ENCODE measurements at places on chromosomes 2 and 18.

- no peak for DNase-seq
These were observed 92.5 kb downstream of the KCNF1 start for GRCh38 chr2:11004199-11004598.

- no peak for DNase-seq
These were observed 113.9 kb downstream of the MYO1B start for GRCh38 chr2:191359133-191359532.

DNA sequence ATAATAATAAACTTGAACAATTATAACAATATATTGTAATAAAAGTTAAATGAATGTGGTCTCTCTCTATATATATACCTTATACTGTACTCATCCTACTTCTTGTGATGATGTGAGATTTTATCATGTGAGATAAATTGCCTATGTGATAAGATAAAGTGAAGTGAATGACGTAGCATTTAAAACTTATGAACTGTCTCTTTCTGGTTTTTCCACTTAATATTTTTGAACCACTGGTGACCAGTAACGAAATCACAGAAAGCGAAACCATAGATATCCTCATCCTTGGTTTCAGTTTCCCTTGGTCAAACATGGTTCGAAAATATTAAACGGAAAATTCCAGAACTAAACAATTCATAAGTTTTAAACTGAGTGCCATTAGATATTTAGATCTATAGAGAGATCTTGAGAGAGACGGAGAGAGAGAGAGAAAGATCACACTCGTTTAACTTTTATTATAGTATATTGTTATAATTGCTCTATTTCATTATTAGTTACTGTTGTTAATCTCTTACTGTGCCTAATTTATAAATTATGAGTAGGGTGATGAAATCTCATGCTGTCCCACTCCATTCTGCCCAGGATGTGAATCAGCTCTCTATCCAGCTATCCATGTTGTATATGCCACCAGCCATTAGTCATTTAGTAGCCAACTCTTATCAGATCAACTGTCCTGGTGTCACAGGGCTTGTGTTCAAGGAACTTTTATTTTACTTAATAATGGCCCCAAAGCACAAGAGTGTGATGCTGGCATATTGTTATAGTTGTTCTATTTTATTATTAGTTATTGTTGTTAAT, 156.8 kb downstream of the THADA start:
- no peak for DNase-seq

- DNase-seq = no peak
These were observed 36.1 kb upstream of the ZNF532 start for GRCh38 chr18:58828399-58829121.

DNA sequence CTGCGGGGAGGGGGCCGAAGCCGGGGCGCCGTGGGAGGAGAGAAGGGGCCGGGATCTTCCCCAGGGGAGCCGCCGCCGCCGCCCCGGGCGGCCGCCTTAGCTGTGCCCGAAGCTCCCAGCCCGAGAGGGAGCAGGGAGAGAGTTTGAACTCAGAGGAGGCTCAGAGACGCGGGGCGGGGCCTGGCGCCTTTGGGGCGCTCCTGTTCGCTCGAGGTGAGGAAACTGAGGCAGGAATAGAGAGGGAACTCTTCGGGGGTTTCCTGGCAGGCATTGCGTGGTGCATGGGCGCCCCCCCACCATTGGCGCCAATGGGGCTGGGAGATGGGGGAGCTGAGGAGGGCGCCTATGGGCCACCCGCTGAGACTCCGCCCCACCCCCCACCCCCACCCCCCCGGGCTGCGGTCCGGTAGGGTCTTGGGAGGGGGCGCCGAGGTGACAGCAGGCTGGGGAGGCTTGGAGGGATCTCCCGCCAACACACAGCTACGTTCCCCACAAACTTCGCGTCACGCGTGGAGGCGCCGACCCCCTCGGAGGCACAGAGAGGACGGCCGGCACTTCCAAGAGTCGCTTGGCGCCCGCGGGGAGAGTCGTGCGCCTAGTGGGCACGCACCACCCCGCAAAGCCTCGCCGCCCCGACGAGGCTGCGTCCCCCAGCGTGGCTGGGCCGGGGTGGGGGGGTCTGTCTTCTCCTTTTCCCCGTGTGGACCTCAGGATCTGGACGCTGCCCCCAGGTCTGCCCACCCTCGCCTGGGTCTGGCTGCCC, 680 bp downstream of the CTDSP1 start:
- DNase-seq = no peak

GRCh38 chr18:35451032-35451431, 46.7 kb downstream of the INO80C start:
- DNase-seq = no peak

All from stimulated activated CD8-positive, alpha-beta memory T cell treated with anti-CD3 and anti-CD28 coated beads, Interleukin-12 subunit alpha, Interleukin-12 subunit beta, amount 100 ng/mL, for 1 hour (primary cell).